Suppressor macrophage treated with lipopolysaccharide for 1 hour (primary cell): ENCODE measurements at places on chromosomes 3 and 15.

- no peak for DNase-seq
These were observed 159.2 kb upstream of the SLCO3A1 start for GRCh38 chr15:91694131-91694830.

- no peak for DNase-seq
These were observed 227.3 kb downstream of the ITPR1 start for GRCh38 chr3:4720316-4721075.

GRCh38 chr3:58690490-58690889, 23.9 kb upstream of the FAM3D start:
- DNase-seq: no peak

- no peak for DNase-seq
These were observed 7.8 kb upstream of the KIF7 start for GRCh38 chr15:89662893-89663626.

DNA sequence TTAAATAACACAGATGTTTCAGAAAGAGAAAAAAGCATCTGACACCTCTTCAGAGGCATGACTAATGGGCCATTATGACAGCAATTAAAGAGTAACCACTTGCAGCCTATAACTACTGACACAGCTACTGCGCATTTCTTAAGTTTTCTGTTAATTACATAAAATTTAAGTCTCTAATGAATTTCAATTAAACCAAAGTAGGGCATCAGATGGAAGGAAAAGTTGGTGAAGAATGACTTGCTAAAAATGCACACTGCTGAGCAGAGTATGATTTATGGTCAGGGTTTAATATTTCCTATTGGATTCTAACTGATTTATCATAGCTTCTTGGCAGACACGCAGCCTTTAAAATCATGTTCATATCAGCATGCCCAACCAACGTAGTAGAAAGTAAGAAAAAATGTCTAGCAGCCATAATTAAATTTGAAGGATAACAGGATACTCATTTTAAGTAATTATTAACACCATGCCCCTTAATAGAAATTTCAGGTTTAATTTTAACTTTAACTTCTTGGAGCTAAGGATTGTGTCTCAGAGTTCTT, 140.0 kb downstream of the CBLB start:
- no peak for DNase-seq

DNA sequence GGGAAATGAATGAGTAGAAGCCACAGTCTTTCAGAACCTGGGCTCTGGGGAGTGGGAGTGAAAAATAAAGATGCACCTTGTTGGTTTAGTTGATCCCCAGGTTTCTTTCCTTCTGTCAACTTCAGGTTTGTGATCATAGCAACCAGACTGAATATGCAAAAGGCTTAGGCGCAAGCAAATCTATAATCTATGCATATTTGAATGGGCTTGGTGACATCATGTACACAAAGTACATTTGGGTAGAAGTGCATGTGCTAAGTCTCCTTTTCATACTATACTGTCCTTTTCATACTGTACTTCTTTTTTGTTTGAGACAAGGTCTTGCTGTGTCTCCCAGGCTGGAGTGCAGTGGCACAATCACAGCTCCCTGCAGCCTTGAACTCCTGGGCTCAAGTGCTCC, 132.4 kb upstream of the C2CD4B start:
- DNase-seq: no peak

DNA sequence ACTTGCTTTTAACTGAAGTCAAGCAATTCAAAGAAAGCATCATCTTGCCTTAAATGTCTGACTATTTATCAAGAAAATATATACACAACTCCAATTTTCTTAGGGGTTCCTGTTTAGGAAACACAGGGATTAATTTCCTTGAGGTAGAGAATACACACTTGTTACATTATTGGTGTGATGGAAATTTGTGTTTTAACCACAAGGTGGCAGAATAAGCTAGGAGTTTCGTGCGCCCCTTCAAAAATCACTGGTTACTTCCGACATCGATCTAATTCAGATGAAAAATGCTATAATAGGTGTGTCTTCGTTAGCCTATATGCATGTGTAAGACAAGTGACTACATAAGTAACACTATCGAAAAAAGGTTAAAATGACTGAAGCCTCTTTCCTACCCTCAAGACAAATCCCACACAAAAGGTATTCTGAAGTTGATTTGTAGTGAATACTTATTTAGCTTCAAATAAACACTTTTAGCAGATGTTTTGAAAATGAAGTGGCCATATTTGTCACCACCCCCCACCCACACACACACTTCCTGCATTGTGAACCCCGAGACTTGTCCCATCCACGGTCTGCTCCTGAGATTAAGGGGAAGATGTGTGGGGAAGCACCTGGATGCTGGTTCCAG, 246.5 kb downstream of the ROBO1 start:
- peak; percentile 41 for DNase-seq

DNA sequence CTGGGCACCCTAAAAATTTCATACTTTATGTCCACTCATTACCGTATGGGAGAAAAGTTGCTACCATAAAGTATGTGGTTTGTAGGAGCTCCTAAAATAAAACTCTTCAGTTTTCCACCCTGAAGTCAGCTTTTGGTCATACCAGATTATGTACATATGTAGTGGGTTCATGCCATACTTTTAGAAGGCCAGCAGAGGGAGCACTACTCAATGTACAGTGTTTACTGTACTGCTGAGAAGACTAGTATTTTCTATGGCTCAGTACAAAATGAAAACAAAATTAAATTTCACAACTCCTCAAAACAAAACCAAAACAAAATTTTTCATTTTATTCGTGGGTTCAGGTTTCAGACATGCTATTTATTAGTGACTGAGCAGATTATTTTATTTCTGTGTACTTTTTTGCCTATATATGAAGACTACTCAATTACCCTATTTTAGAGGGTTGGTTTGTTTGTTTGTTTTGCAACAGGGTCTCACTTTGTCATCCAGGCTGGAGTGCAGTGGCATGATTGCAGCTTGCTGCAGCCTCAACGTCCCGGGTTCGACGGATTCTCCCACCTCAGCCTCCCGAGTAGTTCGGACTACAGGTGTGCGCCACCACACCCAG, 24.3 kb downstream of the NXPE3 start:
- peak; percentile 92 for DNase-seq

- DNase-seq: no peak
These were observed 9.8 kb upstream of the CNTN3 start for GRCh38 chr3:74624301-74624700.

DNA sequence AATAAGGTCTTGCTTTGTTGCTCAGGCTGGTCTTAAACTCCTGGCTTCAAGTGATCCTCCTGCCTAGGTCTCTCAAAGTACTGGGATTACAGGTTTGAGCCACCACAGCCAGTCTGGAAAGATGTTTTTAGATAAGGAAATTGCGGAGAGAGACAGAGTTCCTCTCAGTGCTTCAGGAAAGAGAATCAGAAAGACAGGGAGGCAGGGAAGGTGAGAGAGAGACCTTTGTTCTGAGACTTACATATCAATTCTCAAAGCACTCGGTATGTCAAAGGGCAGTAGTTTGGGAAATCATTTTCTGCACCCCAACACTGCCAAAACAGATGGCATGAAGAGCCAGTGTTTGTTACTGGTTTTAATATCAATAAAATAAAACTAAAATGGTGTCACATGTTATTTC, 13.1 kb upstream of the GCNT3 start:
- no peak for DNase-seq

DNA sequence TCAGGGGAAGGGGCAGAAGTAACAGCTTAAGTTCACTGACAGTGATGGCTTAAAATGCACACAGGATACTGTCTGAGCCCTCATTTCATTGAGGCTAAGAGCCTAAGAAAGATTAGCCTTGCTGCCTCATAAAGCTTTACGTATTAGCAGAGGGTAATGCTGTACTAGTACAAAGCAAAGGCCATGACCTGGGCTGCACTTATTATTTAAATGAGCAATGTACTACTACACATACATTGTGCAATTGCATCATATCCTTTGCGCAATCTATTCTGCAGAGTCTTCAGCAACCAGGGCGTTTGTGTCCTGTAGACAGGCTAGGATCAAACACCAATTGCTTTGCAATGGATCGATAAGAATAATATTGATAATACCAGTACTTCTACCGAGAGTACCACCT, 221.8 kb downstream of the TPRG1 start:
- DNase-seq: peak; percentile 71

DNA sequence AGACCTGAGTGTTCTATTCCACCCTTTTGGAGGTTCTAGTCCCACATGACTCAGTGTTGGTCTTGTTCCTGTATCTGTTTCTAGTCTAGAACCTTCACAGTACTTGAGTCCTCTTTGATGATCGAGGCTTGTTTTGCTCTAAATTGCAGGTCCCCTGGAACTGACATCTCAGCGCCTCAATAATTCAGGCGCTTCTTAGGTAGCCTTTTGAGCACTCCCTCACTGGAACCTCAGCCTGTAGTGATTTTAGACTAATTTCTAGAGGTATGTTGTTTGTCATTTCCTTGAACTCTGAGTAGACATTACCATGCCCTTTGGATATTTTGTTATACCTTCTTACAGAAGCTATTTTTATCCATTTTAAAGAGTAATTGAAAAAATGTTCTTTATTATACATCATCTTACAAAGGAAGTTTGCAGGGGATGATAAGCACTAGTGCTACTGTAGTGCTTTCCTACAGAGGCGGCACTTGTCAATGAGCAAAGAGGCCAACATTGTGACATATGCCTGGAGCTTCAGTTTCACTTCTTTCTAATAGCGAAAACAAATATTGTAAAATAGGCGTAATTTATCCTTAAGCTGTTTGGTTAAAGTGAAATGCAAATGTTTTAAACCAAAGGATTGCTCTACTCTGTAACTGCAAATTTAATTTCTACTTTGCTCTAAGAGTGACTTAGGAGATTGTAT, 75.7 kb downstream of the EFL1 start:
- peak; percentile 82 for DNase-seq

DNA sequence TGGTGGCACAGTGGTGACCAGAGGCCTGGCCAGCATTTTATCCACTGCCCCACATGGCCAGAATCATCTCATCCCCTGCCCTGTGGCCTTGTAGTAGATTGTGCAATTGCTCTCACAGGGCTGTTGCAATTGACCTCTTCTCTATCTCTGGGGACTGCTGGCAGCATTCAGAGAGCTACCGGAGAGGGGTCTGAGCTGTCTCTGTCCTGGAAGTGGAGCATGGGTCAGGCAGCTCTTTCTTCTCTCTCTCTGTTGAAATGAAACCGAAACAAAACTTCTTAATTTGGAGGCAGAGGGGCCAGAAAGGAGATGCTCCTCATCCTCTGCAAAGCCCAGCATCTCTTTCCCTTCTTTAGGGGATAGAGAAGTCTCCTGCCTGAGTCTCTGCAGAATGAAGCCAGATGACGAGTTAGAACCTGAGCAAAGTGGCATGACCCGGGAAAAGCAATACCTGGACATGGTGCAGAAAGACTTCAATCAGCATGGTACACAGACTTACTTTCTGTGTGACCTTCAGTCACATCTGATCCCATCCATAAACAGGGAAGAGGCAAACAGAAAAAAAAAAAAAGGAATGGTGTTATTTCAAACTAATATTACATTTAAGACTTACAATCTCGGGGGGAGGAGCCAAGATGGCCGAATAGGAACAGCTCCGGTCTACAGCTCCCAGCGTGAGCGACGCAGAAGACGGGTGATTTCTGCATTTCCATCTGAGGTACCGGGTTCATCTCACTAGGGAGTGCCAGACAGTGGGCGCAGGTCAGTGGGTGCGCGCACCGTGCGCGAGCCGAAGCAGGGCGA, 144.5 kb upstream of the BCL6 start:
- peak; percentile 43 for DNase-seq

GRCh38 chr15:73009066-73010056, 42.9 kb upstream of the NEO1 start:
- no peak for DNase-seq

GRCh38 chr3:88019024-88019423, 39.8 kb downstream of the CGGBP1 start:
- DNase-seq: no peak

DNA sequence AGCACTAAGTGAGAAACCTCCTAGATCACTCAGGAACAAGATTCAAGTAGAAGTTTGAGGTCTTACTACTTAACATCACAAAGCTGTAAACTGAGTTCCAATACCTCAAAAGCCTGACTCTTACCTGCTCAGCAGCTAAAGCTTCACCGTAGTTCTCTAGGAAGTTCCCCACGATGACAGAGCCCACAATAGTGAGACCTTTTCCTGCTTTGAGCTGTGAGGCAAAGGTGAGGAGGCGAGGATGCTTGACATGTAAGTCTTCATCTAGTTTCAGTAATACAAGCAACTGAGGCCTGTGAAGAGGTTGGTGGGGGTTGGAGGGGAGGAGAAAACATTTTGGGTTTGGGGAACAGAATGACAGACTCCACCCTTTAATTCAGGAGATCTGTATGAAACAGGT, 15.7 kb downstream of the EMC4 start:
- DNase-seq: no peak

DNA sequence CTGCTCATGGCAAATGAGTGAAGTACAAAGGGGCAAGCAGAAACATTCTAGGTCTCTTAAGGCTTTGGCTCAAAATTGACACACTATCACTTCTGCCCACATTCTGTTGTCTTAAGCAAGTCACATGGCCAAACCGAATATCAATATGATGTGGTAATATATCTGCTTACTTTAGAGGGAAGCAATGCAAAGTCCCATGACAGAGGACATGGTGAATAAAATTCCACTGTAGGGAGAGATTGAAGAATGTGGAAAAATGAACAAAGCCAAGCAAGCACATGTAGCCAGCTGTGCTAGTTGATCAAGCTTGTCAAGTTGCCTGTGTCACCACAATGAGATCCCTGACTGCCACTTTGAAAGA, 11.2 kb upstream of the TBC1D5 start:
- DNase-seq: no peak

- no peak for DNase-seq
These were observed 1239.5 kb downstream of the SI start for GRCh38 chr3:163838769-163839168.

DNA sequence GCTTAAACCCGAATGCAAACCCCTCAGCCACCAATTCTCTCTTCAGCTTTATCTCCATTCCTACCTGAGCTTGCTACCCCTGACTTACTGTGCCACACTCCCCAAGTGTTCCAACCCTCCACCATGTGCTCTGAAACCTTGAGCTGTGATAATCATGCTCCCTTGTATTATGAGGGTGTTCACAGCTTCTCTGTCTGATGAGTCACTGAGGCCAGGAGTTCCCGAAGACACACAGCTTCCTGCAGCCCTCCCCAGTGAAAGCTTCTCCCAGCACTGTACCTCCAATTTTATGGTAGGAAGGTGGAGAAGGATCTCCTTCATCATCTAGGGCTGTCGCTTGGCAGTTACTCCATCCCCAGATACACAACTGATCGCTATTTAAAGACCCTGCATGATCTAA, 24.9 kb downstream of the STAC start:
- DNase-seq: no peak

DNA sequence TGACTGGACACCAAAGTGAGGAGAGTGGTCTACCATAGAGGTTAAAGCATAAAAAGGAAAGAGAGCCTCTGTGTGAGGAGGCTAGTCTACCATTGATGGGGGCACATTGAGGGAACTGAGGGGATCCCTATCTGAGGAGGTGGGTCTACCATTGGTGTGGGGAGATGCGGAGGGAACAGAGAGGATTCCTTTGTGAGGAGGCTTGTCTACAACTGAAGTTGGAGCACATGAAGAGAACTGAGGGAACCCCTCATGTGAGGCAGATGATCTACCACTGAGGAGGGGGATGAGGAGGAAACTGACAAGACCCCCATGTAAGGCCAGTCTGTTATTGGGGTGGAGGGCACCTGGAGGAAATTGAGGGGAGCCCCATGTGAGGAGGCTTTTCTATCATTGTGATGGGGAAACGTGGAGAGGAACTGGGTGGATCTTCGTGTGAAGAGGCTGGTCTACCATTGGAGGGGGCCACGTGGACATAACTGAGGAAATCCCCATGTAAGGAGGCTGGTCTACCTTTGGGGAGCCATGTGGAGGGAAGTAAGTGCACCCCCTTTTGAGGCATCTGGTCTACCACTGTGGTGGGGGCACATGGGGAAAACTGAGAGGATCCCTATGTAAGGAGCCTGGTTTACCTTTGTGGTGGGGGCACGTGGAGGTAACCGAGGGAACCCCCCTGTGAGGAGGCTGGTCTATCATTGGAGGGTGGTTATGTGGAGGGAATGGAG, 160.1 kb downstream of the FBLN2 start:
- no peak for DNase-seq
